ENCODE measurements at places on chromosomes 16 and 17. TPM values are rescaled to one million over a fixed set of nuclear protein-coding genes. Genes with fewer than 3 reads are reported as not detected.

CTRB2 gene
- total RNA-seq, result not detected

C16orf54 gene
- 0.69 TPM for total RNA-seq

SLC25A39 gene
- 46.1 TPM for total RNA-seq

LGALS9 gene
- total RNA-seq, result 1.2 TPM

PDE6G gene
- total RNA-seq, result not detected

RNU2-1 gene
- not detected for total RNA-seq

RHBDF1 gene
- 3.7 TPM for total RNA-seq

KRTAP2-2 gene
- not detected for total RNA-seq

TBX4 gene
- not detected for total RNA-seq

ZNF469 gene
- 1.4 TPM for total RNA-seq

PRCD gene
- total RNA-seq, result 5.3 TPM

TANGO6 gene
- total RNA-seq, result 40.4 TPM

HS3ST6 gene
- not detected for total RNA-seq

ENPP7 gene
- not detected for total RNA-seq

VAT1L gene
- total RNA-seq, result 89.0 TPM

NTN1 gene
- 24.2 TPM for total RNA-seq

ADGRG3 gene
- 0.23 TPM for total RNA-seq

JPH3 gene
- 45.9 TPM for total RNA-seq

CEP295NL gene
- total RNA-seq, result 1.4 TPM

MYH13 gene
- not detected for total RNA-seq

KRTAP1-5 gene
- not detected for total RNA-seq

IL32 gene
- 1.6 TPM for total RNA-seq

C16orf96 gene
- total RNA-seq, result 0.46 TPM

Measured in diencephalon (tissue), 1 donor.